Smooth muscle cell of the umbilical artery (primary cell): ENCODE measurements at places on chromosomes 16 and 17. TPM values are rescaled to one million over a fixed set of nuclear protein-coding genes. Genes with fewer than 3 reads are reported as not detected.

The PPM1D gene
- 11.0 and 11.9 TPM in 2 replicates for total RNA-seq

The CRISPLD2 gene
- total RNA-seq, result 47.8 and 487 TPM in 2 replicates

The PRKAR1A gene
- total RNA-seq, result 309 and 311 TPM in 2 replicates

The UMOD gene
- total RNA-seq, result not detected in 2 replicates

The NGFR gene
- total RNA-seq, result under 0.01 and 0.28 TPM in 2 replicates

The GRAP gene
- total RNA-seq, result under 0.01 and 0.23 TPM in 2 replicates

The MYH2 gene
- total RNA-seq, result under 0.01 and 0.97 TPM in 2 replicates

The CSH1 gene
- total RNA-seq, result not detected in 2 replicates

The SULT1A1 gene
- total RNA-seq, result 0.42 and 1.2 TPM in 2 replicates

The SLC22A31 gene
- total RNA-seq, result 0.18 and 8.6 TPM in 2 replicates

The STH gene
- not detected in 2 replicates for total RNA-seq

The HOXB6 gene
- 4.8 and 5.3 TPM in 2 replicates for total RNA-seq

The CASKIN1 gene
- 0.30 and 0.92 TPM in 2 replicates for total RNA-seq

The DDX28 gene
- 7.3 and 8.3 TPM in 2 replicates for total RNA-seq

The KCNJ18 gene
- not detected in 2 replicates for total RNA-seq

The OMG gene
- total RNA-seq, result not detected in 2 replicates
